Stimulated activated CD4-positive, alpha-beta T cell treated with anti-CD3 and anti-CD28 coated beads, Interleukin-1b, Interleukin-23, amount 100 ng/mL, for 48 hours (primary cell): ENCODE measurements at places on chromosomes 5 and 9.

DNA sequence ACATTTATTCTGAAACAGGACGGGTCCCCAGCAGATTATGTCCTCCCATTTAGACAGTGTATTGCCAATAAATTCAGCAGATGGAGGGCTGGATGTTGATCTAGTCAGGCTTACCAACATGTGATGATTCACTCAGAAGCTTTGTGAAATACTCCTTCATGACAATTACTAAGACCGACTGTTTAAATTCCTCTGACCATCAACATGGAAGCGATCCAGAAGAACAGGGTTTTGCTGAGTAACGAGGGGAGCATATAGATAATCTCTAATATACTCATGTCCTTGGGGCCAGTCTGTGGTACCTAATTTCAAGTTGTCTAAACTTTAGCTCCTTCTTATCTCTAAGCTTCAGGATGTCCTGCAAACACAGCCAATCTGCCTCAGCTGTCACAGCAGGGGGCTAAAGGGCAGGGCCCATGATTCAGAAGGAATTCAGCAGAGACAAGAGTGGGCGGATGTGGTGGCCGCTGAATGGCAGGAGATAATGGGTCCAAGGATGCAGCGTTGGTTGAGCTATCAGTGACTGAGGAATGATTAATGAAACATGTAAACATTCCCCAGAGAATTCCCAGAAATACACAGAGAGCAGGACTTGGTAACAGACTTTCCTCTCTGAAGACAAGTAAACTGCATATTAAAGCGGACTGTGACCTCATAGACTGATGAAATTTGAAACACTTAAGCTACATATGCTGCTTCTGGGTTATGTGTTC, 109.4 kb downstream of the ANKRD55 start:
- DNase-seq: no peak

- DNase-seq: no peak
These were observed 509.9 kb downstream of the RAB3C start for GRCh38 chr5:59092758-59093157.

DNA sequence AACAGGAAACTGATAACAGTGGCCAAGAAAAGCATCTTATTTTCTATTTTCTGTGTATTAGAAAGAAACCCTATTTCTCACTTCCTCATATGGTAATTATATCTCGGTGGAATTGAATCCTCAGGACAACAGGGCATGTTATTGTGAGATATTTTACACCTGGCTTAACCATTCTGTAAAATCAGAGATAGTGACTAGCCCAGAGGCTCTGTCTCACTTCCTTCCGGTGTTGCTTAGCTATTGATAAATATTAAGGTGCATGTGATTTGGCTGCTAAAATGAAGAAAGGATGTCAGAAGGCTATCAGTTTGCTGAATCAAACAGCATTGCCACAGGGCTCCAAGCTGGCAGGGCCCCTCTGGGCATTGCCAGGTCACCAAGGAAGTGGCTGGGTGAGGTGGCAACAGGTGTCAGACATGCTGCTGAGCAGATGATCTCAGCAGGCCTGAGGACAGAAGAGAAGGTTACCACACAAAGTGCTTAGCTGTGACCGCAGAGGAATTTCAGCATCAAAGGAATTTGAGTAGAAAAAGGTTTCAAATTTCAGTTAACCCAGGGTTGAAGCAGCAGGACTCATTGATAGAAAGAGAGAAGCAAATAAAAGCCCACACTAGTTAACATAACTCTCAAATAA, 330.7 kb downstream of the PDE4D start:
- no peak for DNase-seq

DNA sequence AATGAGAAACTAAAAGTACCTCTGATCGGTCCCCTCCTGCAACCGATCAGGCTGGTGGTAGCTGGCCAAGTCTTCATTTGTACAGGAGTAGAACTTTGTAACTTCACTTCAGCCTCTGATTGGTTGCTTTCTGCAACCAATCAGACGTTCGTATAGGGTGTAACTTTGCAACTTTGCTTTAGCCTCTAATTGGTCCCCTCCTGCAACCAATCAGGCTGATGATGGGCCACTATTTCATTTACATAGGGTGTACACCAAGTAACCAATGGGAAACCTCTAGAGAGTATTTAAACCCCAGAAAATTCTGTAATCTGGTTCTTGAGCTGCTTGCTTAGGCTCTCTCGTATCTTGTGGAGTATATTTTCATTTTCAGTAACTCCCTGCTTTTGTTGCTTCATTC, 445.5 kb downstream of the MED10 start:
- DNase-seq: no peak

GRCh38 chr5:57817001-57817453, 334.4 kb upstream of the ACTBL2 start:
- no peak for DNase-seq

DNA sequence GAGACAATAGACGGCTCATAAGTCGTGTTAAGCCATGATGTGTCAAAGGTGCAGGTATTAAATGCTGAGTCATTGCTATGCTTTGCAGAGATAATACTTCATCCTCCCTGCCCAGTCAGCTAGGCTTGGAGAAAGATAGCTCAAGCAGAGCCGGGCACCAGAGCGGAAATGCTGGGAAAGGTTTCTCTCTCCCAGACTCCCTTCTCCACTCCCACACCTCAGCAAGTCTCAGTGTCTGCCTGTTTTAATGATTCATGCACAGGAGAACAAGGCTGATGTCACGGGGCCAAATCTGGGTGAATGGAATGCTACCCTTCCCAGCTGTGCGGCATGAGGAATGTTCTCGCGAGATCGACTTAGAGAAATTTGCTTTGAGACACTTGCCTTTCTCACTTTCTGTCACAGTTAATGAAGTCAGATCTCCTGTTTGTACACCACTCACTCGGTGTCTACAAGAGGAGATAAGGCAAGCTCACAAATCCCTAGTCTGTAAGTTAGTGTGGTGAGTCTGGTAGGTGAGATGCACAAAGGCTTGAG, 204.4 kb downstream of the EFNA5 start:
- DNase-seq: no peak

DNA sequence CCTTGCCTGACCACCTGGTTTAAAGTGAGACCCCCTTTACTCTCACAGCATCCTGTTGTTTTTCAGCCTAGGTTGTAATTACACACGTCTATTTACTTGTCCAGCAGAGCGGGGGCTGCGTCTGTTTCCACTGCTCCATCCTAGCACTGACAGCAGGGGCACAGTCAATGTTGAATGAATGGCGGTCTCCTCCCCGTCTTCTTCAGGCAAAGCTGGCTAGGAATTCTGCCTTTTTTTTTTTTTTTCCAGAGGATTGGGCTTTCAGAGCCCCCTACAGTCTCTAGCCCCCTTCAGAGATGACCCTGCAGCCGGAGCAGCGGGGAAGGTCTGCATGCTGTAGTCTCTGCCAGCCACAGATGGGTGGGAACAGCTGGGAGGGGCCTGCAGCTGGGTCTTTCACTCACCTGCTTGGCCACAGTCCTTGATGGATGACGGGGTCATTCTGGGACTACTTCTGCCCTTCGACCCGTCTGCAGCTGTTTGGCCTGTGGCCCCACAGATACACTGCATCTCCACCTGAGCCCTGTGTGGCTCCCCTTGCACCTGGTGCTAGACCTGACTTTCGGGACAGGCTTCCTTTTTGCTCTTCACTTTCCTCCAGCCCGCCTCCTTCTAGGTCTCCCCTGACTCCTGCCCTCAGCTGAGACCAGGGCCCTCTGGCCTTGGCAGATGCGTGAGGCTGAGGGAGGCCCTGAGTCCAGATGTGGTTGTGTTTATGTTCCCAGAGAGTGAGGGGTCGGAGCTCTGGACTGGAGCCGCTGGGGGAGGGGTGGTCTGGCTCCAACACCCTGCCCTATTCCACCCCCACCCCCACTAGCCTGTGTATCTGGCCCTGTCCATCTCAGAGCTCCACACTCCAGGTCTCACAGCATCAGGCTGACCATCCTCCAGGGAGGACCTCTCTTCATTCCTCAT, 8.0 kb downstream of the PITX1 start:
- DNase-seq: no peak
